ENCODE measurements at places on chromosomes 6 and 20. TPM values are rescaled to one million over a fixed set of nuclear protein-coding genes. Genes with fewer than 3 reads are reported as not detected.

DNA sequence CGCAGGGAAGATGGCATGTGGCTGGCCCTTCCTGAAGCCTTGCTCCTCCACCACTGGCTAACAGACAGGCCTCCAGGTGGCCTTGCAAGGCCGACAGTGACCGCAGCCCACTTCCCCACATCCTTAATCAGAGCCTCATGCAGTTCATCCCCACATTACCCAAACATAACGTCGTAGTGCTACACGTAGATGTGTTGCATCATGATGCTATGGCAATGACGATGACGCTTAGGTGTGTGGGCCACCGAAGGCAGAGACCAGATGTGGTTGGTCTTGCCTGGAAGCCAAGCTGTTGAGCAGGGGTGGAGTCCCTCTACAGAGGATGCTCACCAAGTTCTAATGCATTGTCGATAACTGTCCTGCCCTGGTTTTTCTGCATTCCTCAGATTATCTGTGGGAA is 5.6 kb downstream of the CD93 start:
- H3K36me3 ChIP-seq, result no peaks in the 10 kb centered on the region
- no peak overlapping the region for H3K4me3 ChIP-seq
- no peak for DNase-seq
- H3K27me3 ChIP-seq, result peaks cover 16% of the 10 kb centered on the region
- peaks cover 14% of the 10 kb centered on the region for H3K4me1 ChIP-seq

DNA sequence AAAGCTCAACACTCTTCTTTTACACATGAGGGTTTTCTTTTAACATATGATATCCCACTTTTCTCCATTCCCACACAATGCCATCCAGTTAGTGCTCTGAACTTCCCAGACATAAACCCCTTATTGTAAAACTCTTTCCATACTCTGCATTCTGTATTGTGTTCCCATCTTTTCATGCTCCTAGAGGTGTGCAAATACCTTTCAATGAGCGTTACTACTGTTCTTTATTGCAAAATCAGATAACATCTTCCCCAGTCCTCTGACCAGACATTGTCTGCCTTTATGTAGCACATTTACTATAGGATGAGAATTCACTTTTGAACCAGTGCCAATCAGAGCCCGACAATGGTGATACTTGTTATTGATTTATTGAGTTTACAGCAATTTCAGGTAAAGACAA is 296.2 kb downstream of the GRIK2 start:
- no peaks in the 10 kb centered on the region for H3K27me3 ChIP-seq
- H3K4me1 ChIP-seq, result no peaks in the 10 kb centered on the region
- no peak overlapping the region for H3K27ac ChIP-seq
- no peak for DNase-seq

- no peaks in the 10 kb centered on the region for H3K36me3 ChIP-seq
- DNase-seq, result no peak
- no peak overlapping the region for H3K27ac ChIP-seq
- no peak overlapping the region for H3K4me3 ChIP-seq
- H3K27me3 ChIP-seq, result no peaks in the 10 kb centered on the region
Observed at GRCh38 chr20:59770270-59770669, 163.2 kb downstream of the SYCP2 start.

DNA sequence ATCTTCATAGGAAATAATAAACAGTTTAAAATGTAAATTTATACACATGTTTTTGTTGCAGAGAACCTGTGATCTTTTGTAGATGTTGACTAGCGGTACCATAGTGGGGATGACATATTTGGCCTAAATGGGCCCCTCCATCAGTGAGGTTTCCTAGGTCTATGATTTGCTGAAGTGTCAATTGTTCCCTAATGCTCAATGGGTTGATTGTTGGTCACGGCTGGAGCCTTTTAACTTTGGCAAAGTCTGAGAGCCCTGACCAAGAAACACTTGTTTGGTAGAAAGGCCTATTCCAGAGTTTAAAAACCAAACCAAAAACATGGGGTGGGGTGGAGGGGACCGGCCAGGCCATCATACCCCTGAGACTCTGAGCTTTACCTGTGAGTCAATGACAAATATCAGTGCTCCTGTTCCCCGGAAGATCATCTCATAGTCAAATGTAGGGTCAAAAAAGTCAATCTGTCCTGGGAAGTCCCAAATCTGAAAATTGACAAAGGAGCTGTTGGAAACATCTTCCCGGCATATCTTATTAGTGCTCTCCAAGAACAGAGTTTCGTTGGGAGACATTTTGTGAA is 25.1 kb downstream of the RRAGD start:
- H3K4me3 ChIP-seq, result no peak overlapping the region
- DNase-seq, result no peak
- H3K36me3 ChIP-seq, result peaks cover 7% of the 10 kb centered on the region

DNA sequence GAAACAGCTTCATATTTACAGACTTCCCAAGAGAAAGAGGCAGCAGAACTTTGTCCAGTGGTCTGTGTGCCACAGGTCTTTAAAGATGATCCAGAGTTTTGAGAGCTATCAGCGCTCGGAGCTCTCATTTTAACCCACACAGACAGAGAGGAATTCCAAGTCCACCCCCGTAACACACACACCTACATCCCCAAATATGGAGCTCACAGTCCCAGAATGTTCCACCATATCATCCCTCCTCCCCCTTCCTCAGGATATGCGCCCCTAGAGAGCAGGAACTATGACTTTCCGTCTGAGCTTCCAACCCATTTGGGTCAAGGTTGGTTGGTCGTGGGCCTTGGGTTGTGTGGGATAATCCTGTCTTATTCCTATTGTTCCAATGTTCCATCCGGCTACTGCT is at the start of gene DEFB128:
DEFB128 (minus strand) TSS at position 101 of the 400 bp plus-strand sequence; CDS start at position 13, 88 bp downstream.
- H3K4me3 ChIP-seq, result no peak within 1 kb of the TSS
- H3K27me3 ChIP-seq, result peaks cover 18% of the 10 kb centered on the region
- H3K36me3 ChIP-seq, result no peaks in the 10 kb centered on the region
- H3K4me1 ChIP-seq, result peaks cover 3% of the 10 kb centered on the region
- no peak for DNase-seq
- no peak within 1 kb of the TSS for H3K27ac ChIP-seq

- no peak for DNase-seq
- no peaks in the 10 kb centered on the region for H3K4me1 ChIP-seq
- no peak overlapping the region for H3K27ac ChIP-seq
- peaks cover 14% of the 10 kb centered on the region for H3K27me3 ChIP-seq
Observed at GRCh38 chr6:3926150-3926482, 76.9 kb downstream of the FAM50B start.

DNA sequence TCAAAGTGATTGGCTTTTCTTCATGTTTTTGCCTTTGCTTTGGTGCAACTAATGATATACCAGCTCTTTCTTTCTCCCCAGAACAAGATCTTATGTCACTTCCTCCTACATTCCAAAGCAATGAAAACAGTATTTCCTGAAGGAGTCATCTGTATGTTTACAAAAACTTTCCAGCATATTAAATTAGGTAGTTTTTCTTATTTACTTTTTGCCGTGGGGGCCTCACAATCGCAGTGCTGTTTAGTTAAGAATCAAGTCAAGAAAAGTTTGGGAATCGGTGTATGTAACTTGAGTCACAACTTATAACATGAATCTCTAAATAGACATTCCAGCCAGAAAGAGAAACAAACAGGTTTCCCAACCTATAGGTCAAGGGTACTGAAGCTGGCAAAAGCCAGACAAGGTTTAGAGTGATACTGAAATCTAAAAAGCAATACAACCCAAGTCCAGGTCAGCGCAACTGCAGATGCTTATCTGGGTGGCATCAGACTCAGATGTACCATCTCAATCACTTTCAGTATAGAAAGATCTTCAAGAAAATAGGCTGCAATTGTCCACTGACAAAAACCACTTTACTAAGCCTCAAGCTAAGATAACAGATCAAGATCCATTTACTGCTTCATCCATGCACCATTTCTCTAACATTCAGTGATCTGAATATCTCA is 63.6 kb downstream of the IPCEF1 start:
- H3K27ac ChIP-seq, result no peak overlapping the region
- no peaks in the 10 kb centered on the region for H3K4me1 ChIP-seq
- no peak overlapping the region for H3K4me3 ChIP-seq
- DNase-seq, result no peak

DNA sequence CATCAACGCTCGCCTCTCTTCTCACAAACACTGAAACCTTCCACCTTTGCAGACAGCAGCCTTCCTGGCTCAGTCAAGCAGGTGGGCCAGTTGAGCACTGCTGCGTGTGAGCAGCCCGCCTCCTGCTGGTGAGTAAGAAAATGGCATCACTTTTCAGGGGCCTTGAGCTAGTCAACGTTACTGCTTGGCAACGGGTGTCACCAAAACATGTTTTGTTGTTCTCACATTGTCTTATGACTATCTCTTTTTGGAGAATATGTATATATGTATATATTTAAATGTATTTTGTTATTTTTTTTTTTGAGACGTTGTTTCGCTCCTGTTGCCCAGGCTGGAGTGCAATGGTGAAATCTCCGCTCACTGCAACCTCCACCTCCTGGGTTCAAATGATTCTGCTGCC is 97.0 kb upstream of the AGPAT4 start:
- no peaks in the 10 kb centered on the region for H3K36me3 ChIP-seq
- no peaks in the 10 kb centered on the region for H3K27me3 ChIP-seq
- no peak overlapping the region for H3K27ac ChIP-seq
- H3K4me1 ChIP-seq, result no peaks in the 10 kb centered on the region

DNA sequence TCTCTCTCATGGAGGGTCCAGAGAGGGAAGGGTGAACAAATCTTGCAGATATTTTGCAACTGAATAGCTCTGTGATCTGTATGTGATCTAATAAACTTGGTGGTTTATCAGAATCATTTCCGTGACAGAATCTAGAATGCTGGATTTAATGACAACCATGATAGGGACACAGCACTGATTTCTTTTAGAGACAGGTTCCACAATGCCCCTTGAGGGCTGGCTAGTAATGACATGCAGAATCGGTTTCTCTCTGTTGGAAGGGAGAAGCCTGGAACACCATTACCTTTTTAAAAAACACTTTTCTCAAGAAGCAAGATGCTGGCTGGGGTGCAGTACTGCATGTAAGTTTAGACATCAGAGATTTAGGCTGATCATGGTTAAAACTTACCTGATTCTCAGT is 313.4 kb downstream of the CDH26 start:
- DNase-seq, result no peak
- H3K27ac ChIP-seq, result no peak overlapping the region
- no peaks in the 10 kb centered on the region for H3K4me1 ChIP-seq
- H3K4me3 ChIP-seq, result no peak overlapping the region
- H3K27me3 ChIP-seq, result peaks cover 7% of the 10 kb centered on the region

DNA sequence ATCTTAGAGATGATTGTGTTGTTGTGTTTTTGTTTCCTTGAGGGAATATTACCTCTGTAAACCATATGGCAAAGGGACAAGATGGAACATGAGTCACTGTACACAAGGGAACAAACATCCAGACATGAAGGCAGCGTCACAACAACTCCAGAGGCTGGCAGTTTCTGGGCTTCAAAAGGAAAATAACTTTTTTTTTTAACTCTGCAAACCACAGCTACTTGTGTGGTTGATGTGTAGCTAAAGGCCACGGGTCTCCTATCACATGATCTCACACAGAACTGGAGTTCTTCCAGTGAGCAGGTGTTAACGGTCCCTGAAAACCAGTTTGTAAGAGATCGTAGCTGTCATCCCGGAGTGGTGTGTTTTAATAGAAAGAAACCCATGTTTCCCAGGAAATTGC is 33.2 kb upstream of the HBS1L start:
- no peaks in the 10 kb centered on the region for H3K27me3 ChIP-seq
- H3K4me1 ChIP-seq, result peaks cover 77% of the 10 kb centered on the region
- peaks cover 9% of the 10 kb centered on the region for H3K36me3 ChIP-seq
- H3K4me3 ChIP-seq, result peak overlapping the region; percentile 57
- peak; percentile 60 for DNase-seq
- peak overlapping the region; percentile 93 for H3K27ac ChIP-seq

DNA sequence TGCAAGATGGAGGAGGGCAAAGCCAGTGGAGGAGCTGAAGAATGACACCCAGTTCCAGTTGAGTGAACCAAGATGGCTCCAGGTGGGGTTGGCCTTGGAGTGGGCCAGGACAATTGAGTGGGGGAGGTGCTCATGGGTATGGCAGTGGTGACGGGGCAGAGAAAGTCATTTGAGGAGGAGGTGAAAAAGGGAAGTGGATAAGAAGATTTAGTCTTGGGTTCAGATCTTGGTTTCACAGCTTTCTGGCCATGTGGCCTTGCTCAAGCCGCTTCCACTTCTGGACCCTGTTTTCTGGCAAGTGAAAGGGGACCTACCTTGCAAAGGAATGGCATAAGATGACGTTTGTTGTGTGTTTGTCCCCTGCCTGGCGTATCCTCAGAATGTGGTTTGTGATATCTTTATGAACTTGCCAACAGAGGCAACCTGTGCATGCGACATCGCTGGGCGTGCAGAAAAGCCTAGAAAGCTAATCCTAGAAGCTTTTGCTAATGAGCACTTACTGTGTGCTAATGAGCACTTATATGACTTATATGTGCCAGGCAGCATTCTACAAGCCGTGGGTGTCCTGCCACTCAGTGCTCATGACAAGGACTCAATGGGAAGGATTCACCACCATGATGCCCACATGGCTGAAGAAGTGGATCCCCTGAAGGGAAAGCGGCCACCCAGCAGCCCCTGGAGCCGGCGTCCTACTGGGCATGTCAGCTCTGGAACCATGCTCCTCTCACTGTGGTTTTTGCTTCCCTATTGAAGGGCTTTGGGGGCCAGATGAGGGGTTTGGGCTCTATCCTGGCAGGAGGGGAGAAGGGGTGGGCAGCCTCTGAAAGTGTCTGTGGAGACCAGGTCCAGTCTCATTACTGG is 23.6 kb upstream of the STX16 start:
- no peaks in the 10 kb centered on the region for H3K36me3 ChIP-seq
- peaks cover 8% of the 10 kb centered on the region for H3K27me3 ChIP-seq
- no peak for DNase-seq

DNA sequence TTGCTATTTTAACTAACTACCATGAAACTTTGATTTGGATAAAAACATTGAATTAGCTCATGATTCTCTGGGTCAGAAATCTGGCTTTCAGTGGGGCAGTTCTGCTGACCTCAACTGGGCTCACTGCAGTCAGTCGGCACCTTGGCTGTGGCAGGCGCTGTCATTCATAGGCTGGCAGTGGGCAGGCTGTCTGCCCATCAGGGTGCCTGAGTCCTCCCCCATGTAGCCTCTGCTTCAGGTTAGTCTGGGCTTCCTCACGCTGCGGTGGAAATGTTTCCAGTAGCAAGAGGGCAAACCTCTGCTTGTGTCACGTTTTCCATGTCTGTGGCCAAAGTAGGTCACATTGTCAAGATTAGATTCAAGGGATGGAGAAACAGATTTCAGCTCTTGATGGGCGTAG is 251.0 kb upstream of the TCF21 start:
- H3K36me3 ChIP-seq, result no peaks in the 10 kb centered on the region
- DNase-seq, result no peak
- H3K4me1 ChIP-seq, result no peaks in the 10 kb centered on the region
- H3K27me3 ChIP-seq, result no peaks in the 10 kb centered on the region

GRCh38 chr6:3453413-3454272 is 3.2 kb downstream of the SLC22A23 start:
- H3K4me3 ChIP-seq, result no peak overlapping the region
- DNase-seq, result no peak
- no peak overlapping the region for H3K27ac ChIP-seq
- H3K27me3 ChIP-seq, result peaks cover 26% of the 10 kb centered on the region

GRCh38 chr6:154234019-154234772 is 122.4 kb downstream of the IPCEF1 start:
- H3K27me3 ChIP-seq, result no peaks in the 10 kb centered on the region
- no peak overlapping the region for H3K27ac ChIP-seq
- no peak overlapping the region for H3K4me3 ChIP-seq
- H3K36me3 ChIP-seq, result peaks cover 5% of the 10 kb centered on the region
- H3K4me1 ChIP-seq, result peaks cover 50% of the 10 kb centered on the region

MOG gene
- not detected for total RNA-seq

TMC2 gene
- not detected for total RNA-seq

All from activated T-helper 1 cell treated with anti-CD3 and anti-CD28 coated beads, Interleukin-12 subunit alpha, Interleukin-12 subunit beta, Interleukin-2, Interleukin-4 antibody, amounts not matched to agents 30 ng/mL and 10 ng/mL and 1 ng/mL, durations not matched to agents 14 hours and 24 hours and 36 hours (primary cell).